Right renal pelvis (tissue), 4 donors: ENCODE measurements at places on chromosomes 4 and X. TPM values are rescaled to one million over a fixed set of nuclear protein-coding genes. Genes with fewer than 3 reads are reported as not detected.

GRCh38 chrX:63656871-63657580 lies 128.0 kb downstream of the ARHGEF9 start:
- DNase-seq = no peak

DNA sequence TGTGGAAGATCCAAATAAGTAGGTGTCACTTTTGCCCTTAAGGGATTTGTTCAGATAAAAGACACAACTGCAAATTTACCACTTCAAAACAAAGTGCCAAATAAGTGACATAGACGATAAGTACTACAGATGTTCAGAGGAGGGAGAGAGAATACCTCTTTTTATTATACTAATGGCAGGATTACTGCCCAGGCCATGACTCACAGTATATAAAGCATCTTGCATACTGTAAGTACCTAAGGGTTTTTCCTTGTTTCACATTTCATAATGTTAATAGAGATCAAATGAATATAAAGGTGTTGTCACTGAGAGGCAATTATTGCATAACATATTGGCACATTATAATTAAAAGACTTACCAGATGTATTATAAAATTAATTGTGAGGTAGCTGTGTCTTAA lies 46.4 kb downstream of the PTPN13 start:
- DNase-seq = no peak

DNA sequence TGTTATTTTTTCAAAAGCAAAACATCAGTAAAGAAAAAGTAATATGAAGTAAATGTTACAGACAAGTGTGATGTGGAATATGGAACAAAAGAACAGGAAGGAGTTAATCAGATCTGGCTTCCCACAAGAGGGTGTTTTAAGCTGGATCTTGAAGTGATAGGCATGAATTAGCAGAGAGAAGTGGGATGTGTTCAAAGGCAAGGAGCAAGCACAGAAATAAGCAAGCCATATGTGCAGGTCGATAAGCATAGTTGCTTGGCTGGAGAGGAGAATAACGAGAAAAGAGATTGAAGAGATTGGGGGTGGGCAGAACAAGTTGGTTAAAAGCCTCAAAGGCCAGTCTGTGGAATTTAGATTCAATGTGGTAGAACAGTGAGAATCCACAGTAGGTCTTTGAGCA lies 60.9 kb upstream of the PRPS1 start:
- DNase-seq = no peak

DNA sequence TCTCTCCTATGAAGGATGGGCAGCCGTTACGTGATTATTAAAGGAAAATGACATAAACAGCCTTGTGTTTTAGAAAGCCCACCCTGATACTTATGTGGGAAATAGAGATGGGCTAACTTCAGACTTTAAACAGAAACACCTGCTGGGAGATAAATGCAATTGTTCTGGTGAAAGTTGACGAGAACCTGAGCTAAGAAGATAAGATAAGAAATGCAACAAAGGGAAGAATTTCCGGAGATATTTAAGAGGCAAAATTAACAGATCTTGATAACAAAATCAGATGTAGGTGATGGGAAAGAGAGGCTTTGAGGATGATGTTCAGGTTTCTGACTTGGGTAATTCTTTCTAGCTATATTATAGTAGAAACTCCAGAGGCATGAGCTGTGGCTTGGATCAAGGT lies 102.7 kb upstream of the SLC7A11 start:
- DNase-seq = no peak

DNA sequence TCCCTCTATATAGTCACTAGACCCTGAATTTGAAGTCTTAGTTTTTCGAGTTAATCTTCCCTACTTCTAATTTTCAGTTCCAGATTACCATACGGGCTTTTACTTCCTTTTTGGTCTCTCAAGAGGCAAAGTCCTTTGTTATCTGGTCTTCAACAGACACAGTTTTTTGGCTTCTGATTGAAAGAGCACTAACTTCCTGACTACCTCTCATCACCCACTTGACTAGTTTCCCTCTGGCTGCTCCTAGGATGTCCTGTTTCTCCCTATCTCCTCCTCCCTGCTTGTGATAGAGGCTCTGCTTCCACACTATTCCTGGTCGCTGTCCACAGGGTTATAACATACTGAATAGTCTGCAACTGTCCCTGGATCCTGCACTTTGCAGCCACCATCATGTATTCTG lies 16.7 kb upstream of the WDR44 start:
- no peak for DNase-seq

DNA sequence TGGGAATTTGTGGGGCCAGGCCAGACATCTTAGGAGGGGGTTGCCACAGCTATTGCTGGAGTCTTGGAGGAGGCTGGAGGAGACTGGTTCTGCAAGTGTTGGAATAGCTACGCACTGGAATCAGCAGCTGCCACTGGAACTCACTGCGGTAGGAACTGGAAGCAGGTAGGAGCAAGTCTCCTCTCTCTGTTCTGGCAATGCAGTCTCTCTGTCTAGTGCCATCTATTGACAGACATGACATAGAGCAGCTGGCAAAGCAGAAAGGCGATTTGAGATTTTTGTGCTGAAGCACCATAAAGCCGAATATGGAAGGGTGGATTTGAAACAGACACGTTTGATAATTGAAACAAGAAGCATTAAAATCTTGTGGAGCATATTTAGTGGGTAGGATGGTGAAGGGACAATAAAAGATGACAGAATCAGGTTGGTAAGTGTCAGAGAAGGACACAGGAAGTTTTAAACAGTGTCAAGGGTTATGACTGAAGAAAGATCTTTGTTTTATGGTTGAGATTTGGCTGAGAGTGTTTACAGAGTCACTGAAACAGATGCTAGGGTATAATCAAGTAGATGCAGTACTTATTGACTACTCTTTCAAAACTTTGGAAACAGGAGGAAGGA lies 23.5 kb upstream of the SYNPO2 start:
- no peak for DNase-seq

- no peak for DNase-seq
Measured at GRCh38 chrX:19827088-19827487, 60.3 kb downstream of the SH3KBP1 start.

DNA sequence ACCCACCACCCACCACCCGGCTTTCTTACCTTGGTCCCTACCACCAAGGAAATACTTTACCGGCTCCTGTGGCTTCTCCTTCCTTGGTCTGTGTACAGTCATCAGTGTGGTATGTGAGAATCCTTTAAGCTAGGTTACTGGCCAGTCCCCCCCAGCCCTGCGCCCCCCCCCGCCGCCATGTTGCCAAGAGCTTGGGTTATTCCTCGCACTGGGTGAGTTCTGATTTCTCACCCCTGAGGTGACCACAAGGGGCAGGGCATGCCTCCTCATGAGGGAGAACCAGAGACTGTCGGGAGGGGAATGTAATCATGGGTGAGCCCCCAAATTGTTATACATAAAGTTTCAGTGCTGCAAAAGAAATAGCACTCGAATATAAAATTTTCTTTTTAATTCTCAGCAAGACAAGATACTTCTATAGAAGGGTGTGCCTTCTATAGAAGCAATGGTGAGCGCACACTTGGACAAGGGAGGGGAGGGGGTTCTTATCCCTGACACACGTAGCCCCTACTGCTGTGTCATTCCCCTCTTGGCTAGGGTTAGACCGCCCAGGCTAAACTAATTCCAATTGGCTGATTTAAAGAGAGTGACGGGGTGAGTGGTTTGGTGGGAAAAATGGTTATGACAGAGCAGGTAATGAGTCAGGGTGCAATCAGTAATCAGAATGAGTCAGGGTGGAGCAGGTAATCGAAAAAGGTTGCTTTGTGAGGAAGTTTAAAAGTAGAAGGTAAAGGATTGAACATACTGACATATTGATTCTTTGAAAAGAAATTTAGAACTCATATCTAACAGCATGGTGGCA lies 133.2 kb downstream of the KDM6A start:
- no peak for DNase-seq

DNA sequence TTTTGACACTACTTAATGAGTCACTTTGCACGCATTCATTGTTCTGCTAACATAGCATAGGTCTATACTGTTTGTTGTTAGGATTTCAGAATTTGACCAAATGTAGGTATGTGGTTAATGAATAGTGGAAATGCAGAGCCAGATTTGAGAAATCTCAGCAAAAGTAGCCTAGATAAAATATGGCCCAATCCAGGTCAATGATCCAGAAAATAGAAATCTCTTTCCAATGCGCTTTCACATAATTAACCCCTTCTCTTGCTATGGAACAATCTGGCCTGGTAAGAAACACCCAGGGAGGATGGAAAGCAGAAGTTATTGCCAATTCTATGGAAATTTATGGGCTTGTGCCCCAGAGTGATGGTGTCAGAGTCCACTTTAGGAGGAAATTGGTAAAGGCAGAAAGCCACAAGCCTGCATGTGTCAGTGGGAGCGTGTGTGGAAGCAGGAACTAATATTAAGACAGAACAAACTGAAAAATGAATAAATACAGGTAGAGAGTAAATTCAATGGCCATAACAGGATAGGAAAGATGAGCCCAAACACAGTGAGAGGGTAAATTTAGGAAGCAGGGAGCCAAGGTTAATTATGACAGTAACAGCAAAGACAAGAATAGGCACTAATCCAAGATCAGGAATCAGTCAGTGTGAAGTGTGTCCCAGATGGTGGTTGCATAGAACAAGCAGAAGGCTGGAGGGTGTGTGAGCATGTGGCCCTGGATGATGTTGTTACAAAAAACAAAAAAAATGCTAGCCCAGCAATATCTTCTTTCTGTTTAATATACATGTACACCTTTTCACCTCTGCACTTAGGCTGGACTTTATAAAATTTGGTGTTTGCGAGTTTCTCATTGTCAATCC lies 102.9 kb downstream of the SYTL5 start:
- no peak for DNase-seq

GRCh38 chr4:26885912-26886274 lies 25.3 kb downstream of the STIM2 start:
- DNase-seq = no peak

DNA sequence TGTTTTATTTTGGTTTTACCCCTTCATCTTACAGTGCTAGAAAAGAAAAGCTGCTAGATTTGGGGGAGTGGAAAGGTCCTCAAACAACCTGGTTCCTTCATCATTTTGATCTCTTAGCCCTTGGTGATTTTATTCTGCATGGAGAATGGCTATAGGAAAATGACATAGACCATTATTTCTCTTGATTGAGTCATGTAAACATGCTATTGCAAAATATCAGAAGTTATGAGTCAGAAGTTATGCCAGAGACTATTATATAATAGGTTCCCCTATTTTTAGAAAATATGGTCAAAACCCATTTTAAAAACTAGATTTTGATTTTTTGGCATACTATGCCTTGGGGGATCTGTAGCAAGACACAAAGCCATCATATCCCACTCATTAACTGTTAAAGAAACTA lies 83.7 kb upstream of the FAM9C start:
- DNase-seq = no peak

DNA sequence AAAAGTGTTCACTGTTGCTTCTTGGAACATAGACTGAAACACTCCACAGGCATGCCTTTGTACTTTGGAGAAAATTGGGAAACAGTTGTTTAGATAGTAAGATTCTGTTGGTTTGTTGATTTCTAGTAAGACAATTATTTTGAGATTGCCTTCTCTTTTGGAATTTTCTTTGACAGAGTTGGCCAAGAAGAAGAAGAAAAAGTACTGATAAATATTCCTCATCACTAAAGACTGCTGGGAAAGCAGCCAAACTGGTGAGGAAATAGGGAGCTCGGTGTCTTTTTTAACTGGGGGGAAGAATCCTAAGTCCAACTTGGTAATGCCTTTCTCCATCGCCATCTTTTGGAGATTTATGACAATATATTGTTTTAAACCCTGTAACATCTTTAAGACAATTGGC lies 370.7 kb downstream of the GPAT3 start:
- no peak for DNase-seq

DNA sequence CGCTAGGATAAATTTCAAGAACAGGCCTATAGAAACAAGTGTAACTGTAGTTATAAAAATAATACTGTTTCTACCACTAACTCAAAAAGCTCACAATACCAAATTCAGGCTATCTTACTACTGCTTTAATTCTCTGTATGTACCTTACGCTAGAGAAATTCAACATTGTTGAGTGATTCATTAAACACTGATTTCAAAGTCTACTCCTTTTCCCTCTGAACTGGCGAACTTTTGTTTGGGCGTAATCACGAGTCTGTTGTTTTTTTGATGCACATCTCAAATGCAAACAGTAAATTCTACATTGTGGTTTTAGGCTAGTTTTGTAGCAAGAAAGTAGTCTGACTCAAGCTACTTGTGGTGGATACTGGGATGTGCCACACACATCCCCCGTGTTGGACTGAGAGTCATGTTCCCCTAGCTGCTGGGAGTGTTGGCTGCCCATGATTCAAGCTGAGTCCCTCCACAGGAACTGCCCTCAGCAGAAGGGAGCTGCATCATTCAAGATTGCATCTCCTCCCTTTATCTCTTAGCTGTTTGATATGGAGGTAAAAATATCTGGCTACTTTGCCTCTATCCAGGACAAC lies 406.1 kb downstream of the RAPGEF2 start:
- no peak for DNase-seq

The PNMA3 gene
- polyA plus RNA-seq = 26.9 TPM

The PABPC4L gene
- polyA plus RNA-seq = 14.6 TPM

The PAGE4 gene
- polyA plus RNA-seq = 1.6 TPM

The WFS1 gene
- 31.0 TPM for polyA plus RNA-seq

The NWD2 gene
- 0.15 TPM for polyA plus RNA-seq

The ERCC6L gene
- polyA plus RNA-seq = 5.2 TPM

The PROM1 gene
- 42.0 TPM for polyA plus RNA-seq

The RTL5 gene
- polyA plus RNA-seq = 24.0 TPM
